ENCODE measurements at places on chromosomes 4 and X.

GRCh38 chr4:20418861-20419451, 167.3 kb downstream of the SLIT2 start:
- peak; percentile 85 for DNase-seq

- no peak for DNase-seq
Measured at GRCh38 chr4:40316782-40317635, 18.1 kb upstream of the CHRNA9 start.

GRCh38 chr4:23235628-23236390, 543.1 kb downstream of the GBA3 start:
- DNase-seq, result no peak

DNA sequence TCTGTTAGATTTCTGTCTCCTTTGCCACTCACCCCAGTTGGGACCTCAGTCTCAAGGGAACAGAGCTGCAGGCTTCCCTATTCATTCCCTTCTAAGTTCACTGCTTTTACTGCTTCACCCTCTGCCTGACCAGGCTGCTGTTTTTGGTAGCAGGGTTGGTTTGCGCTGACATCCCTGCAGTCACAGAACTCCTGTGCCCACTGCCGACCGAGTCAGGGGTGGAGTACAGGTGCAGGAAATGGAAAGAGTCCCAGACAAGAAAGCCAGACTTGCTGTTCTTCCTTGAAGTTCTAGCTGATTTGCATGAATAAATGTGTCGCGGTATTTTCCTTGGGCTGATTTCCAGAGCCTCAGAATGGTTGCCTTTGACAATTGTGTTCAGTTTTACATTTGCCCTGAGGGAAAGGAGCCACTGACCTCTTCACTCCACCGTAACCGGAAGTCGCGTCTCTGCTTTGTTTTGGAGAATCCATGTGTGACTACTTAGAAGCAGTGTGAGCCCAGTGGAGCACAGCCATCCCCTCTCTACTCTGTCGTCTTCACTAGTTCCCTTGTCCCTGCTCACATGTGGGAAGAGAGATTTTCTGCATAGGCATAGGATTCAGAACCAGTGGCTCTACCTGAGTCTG, 84.8 kb downstream of the TNIP2 start:
- DNase-seq, result peak; percentile 33
